ENCODE measurements at places on chromosomes 16 and 17.

- no peak for DNase-seq
These were observed 13.9 kb upstream of the ABCA8 start for GRCh38 chr17:68969101-68969500.

GRCh38 chr17:28033972-28034714, 8.3 kb upstream of the NLK start:
- DNase-seq, result no peak

DNA sequence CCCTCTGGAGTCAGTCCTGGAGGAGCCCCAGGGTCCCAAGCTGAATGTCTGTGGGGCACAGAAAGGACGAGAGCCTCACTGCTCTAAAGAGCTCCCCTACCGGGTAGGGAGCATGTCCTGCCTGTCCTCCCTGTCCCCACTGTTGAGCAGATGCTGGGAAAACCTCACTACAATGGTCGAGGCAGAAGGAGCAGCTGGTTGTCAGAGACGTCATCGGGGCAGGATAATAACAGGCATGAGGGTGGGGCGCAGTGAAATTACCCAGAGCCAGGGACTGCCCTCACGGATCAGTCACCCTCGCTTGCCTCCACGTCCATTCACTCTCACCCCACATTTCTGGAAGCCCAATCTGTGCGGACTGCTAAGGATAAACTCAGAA, 538 bp downstream of the TM4SF5 start:
- no peak for DNase-seq

DNA sequence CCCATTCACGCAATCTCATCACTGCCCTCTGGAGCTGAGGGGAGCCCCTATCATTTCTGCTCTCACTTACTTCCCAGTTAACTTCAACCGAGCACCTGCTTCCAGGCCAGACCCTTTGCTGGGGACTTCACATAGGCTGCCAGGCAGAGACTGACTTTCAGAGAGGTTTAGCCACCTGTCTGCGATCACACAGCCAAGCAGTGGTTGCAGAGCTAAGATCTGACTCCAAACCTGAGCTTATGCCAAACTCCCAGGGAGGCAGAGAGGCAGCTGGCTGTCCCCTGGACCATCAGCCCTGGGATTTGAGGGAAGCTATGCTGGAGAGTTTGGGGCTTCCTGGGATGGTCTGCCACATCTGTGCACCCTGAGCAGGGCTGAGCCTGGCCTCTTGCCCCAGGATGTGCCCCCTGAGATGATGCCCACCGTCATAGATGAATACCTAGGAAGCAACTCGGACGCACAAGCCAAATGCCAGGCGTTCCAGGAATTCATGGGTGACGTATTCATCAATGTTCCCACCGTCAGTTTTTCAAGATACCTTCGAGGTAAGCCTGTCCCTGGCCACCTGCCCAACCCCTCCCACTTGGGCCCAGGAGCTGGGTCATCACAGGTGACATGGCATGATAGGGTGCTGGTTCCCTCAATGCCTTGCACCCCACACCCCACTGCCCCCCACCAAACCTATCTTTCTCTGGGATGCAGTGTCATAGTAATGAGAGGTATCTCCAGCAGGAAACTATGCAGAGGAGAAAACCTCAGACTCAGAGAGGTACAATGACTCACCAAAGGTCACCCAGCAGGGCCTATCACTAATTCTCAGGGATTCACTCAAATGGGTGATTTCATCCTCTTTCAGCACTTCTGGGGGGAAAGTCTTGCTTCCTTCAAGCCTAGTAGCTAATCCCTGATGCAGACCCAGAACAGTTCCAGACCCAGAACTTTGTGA, 10.0 kb downstream of the CES3 start:
- DNase-seq, result no peak

DNA sequence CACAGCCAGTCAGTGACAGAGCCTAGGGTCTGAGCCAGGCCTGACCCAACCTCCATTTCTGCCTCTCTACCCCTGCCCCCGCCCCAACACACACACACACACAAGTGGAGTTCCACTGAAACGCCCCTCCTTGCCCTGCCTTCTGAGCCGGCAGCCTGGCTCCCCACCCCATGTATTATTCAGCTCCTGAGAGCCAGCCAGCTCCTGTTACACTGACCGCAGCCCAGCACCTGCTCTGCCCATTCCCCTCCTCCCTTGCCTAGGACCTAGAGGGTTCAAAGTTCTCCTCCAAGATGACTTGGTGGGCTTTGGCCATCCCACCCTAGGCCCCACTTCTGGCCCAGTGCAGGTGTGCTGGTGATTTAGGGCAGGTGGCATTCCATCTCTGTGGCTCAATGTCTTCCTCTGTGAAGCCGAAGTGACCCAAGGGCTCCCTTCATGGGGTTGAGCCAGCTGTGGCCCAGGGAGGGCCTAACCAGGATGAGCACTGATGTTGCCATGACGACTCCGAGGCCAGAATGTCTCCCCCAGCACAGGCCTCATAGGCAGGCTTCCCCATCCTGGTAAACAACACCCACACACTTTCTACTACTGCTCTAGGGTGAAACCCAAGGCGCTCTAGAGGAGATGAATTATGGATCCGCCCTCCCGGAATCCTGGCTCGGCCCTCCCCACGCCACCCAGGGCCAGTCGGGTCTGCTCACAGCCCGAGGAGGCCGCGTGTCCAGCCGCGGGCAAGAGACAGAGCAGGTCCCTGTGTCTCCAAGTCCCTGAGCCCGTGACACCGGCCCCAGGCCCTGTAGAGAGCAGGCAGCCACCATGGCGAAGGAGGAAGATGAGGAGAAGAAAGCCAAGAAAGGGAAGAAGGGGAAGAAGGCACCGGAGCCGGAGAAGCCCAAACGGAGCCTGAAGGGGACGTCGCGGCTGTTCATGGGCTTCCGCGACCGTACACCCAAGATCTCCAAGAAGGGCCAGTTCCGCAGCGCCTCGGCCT, 9.7 kb downstream of the MYO15A start:
- DNase-seq, result no peak

DNA sequence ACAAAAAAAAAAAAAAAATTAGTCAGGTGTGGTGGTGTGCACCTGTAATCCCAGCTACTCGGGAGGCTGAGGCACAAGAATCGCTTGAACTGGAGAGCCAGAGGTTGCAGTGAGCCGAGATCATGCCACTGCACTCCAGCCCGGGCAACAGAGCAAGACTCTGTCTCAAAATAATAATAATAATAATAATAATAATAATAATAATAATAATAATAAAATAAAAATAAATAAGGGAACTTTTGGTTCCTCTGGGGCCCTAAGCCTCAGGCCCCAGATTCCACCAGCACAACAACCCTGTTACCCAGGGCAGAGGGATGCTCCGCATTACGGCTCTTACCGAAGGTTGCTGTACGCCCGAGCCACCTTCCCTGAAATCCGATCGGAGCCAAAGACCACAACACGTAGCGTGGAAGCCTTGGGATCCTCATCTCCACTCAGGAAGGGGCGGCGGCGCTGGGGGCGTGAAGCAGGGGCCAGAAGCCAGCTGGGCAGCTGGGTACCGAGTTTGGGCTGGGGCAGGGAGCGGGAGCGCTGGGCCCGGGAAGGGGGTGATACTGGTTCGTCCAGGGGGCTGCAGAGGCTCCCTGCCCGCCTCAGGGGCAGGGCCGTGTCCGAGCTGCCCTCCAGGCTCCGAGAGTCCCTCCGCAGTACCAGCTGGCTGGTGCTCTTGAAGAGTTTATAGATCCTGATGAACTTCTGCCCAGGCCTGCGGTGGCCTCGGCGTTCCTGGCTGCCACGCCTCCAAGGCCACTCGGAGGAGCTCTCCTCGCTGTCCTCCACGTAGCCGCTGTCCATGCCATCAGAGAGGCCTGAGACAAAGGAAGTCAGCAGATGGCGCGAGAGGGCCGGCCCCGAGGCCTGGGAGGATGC, 20.6 kb upstream of the PIK3R6 start:
- DNase-seq, result no peak
